Transverse colon (tissue), 4 donors: ENCODE measurements at places on chromosomes 7 and 10. TPM values are rescaled to one million over a fixed set of nuclear protein-coding genes. Genes with fewer than 3 reads are reported as not detected.
A peak's percentile ranks its signal among the peaks of the same experiment; 100 is the strongest.

DNA sequence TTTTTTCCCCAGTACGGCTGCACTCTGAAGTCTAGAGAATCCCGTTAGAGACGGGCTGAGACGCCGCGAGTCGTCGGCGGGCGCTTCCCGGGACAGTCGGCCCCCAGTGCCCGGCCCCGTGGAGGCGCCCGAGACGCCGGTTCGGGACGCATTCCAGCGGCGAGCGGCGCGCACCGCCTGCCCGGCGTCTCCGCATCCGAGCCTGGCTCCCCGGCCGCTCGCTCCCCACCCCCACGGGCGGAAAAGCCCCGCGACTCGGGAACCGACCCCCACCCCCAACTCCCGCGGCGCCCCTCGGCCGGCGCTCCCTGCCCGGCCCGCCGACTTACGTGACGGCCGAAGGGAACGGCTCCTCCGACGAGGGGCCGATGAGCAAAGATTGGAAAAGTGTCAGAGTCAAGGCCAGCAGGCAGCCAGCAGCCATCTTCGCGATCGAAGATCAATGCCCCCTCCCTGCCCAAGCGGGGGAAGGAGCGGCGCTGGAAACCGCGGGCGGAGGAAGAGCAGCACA, 486 bp downstream of the CACNA2D1 start:
- peaks cover 8% of the 10 kb centered on the region for H3K4me1 ChIP-seq
- H3K27ac ChIP-seq = peak overlapping the region; percentile 85
- DNase-seq = peak; percentile 7

GRCh38 chr10:59771162-59771807, 18.0 kb upstream of the MRLN start:
- H3K27ac ChIP-seq = peak overlapping the region; percentile 21
- H3K27me3 ChIP-seq = no peaks in the 10 kb centered on the region
- H3K4me3 ChIP-seq = no peak overlapping the region
- no peaks in the 10 kb centered on the region for H3K36me3 ChIP-seq

ANXA8L1 gene
- total RNA-seq = not detected

GRCh38 chr7:157963526-157963925, 624.1 kb downstream of the PTPRN2 start:
- no peak overlapping the region for H3K27ac ChIP-seq
- no peaks in the 10 kb centered on the region for H3K4me1 ChIP-seq
- no peaks in the 10 kb centered on the region for H3K36me3 ChIP-seq
- no peak for DNase-seq
- H3K4me3 ChIP-seq = no peak overlapping the region

ZNF804B gene
- total RNA-seq = not detected

- H3K36me3 ChIP-seq = no peaks in the 10 kb centered on the region
- H3K27ac ChIP-seq = no peak overlapping the region
- H3K4me1 ChIP-seq = no peaks in the 10 kb centered on the region
- no peak for DNase-seq
These were observed 321.3 kb downstream of the AUTS2 start for GRCh38 chr7:69919426-69920111.

- DNase-seq = no peak
- no peak overlapping the region for H3K27ac ChIP-seq
- no peak overlapping the region for H3K4me3 ChIP-seq
- no peaks in the 10 kb centered on the region for H3K27me3 ChIP-seq
- no peaks in the 10 kb centered on the region for H3K4me1 ChIP-seq
These were observed 255.4 kb downstream of the SDHAF3 start for GRCh38 chr7:97372882-97373281.

DNA sequence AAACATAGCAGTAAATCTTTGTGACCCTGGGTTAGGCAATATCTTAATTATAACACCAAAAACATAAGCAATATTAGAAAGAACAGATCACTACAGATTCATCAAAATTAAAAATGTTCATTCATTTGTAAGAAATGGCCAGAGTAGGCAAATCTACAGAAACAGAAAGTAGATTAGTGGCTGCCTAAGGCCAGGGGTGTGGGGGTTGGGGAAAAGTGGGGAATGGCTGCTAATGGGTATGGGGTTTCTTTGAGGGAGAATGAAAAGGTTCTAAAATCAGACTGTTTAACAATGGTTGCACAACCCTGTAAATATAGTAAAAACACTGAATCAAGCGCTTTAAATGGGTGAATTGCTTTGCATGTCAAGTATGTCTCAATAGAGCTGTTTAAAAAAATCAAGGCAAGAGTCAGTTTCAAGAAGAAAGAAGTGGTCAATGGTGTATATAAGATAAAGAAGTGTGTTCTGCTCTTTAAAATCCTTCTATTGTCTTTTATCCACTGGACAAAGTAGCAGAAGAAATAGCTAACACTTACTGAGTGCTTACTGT, 42.6 kb downstream of the CDK6 start:
- no peaks in the 10 kb centered on the region for H3K27me3 ChIP-seq
- no peak for DNase-seq
- H3K4me1 ChIP-seq = peaks cover 18% of the 10 kb centered on the region
- H3K4me3 ChIP-seq = no peak overlapping the region
- H3K36me3 ChIP-seq = no peaks in the 10 kb centered on the region
- no peak overlapping the region for H3K27ac ChIP-seq

MBLAC1 gene
- 4.4 TPM for total RNA-seq

PNLIPRP3 gene
- not detected for total RNA-seq

DNA sequence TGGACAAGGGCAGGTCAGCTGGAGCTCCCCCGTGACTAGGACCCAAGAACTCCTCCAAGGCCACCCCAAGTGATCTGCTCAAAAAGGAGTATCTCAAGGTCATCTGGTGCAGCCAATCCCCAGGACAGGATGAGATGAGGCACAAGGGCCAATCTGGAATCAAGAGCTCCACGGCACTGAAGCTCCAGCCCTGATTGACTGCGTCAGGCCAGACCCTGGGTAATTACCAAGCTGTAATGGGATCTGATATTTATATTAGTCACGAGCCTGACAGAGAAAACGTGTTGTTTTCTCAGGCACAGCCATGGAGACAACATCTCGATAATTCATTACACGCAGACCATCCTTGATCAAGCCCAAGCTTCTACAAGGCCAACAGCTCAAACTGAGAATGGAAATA, 4.2 kb downstream of the KCNMA1 start:
- H3K27me3 ChIP-seq = peaks cover 34% of the 10 kb centered on the region
- no peaks in the 10 kb centered on the region for H3K36me3 ChIP-seq
- no peak for DNase-seq

CCZ1B gene
- 58.0 TPM for total RNA-seq

- peak within 1 kb of the TSS; percentile 98 for H3K27ac ChIP-seq
- H3K4me3 ChIP-seq = peak within 1 kb of the TSS; percentile 61
- peak; percentile 96 for DNase-seq
- no peaks in the 10 kb centered on the region for H3K27me3 ChIP-seq
- peaks cover 46% of the 10 kb centered on the region for H3K4me1 ChIP-seq
These were observed at the start of gene TCF7L2 for GRCh38 chr10:112949875-112950507. TSS of gene TCF7L2 (plus strand) at chr10:112950247. CDS start at chr10:112950757, 510 bp downstream.

DNA sequence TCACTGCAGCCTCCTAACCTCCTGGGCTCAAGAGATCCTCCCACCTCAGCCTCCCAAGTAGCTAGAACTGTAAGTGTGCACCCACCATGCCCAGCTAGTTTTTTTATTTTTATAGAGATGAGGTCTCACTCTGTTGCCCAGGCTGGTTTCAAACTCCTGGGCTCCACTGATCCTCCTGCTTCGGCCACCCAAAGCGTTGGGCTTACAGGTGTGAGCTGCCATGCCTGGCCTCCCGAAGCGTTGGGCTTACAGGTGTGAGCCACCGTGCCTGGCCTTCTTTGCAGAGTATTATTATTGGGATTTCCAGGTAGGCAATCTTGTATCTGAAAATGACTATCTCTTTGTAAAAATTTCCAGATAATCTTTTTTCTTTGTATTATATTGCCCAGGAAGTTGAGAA, 23.1 kb upstream of the NCAPG2 start:
- DNase-seq = no peak
- no peaks in the 10 kb centered on the region for H3K27me3 ChIP-seq
- H3K4me3 ChIP-seq = no peak overlapping the region
- H3K4me1 ChIP-seq = no peaks in the 10 kb centered on the region

ANLN gene
- 6.0 TPM for total RNA-seq

SEMA3C gene
- total RNA-seq = 34.0 TPM

DNA sequence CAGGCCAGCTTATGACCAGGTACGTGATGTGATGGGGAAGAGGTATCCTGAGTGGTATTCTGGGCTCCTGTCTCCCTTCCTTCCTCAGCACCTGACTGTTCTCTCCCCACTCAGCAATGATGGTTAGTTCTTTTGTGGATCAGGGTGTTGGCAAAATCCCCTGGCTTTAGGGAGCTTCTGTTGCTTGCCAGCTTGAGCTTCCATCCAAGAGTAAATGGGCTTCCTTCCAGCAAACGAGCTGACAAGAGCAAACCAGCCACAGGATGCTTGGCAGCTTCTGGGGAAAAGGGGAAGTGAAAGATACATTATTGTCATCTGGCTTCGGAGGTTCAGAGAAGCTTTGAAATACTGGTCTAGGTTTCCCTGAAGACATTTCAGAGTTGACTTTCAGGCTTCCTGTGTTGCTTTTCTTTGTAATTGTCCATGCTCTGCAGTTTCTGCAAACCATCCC, 5.2 kb downstream of the DUSP5 start:
- H3K27ac ChIP-seq = peak overlapping the region; percentile 88
- H3K36me3 ChIP-seq = no peaks in the 10 kb centered on the region

- H3K27ac ChIP-seq = no peak overlapping the region
- H3K4me3 ChIP-seq = no peak overlapping the region
- no peaks in the 10 kb centered on the region for H3K27me3 ChIP-seq
- no peaks in the 10 kb centered on the region for H3K4me1 ChIP-seq
These were observed 7.2 kb upstream of the CADPS2 start for GRCh38 chr7:122893486-122893885.

- no peaks in the 10 kb centered on the region for H3K4me1 ChIP-seq
- H3K27me3 ChIP-seq = no peaks in the 10 kb centered on the region
- no peak overlapping the region for H3K27ac ChIP-seq
These were observed 2.6 kb downstream of the ABCA13 start for GRCh38 chr7:48173756-48174382.

HOXA13 gene
- 47.8 TPM for total RNA-seq

IDI2 gene
- not detected for total RNA-seq

DNA sequence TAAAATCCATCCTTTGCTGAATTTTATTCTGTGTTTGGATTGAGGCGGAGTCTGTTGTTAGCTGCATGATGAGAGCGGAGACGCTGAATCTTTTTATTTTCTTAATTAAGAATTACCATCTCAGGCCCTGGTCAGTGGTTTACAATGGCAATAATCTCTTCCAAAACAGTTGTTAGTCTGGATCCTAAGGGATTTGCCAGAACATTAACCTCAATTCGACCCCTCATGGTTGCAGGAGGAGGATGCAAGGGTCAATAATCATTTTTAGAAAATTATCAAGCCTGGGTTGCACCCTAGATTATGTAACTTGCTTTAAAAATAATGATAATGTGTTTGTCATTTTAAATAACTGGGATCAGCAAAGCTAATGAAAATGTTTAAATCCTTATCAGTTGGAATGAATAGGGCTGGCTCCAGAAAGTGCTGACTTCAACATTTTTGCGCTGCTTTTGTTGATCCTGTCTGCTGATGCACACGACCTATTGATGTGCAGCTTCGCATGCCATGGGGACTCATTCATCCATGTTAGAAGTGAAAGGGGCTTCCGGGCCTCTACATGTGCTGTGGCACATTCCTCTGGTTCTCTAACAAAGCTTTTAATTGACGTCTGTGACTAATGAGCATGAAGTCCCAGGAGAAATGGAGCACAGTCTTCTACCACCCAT, 80.7 kb upstream of the KIAA1217 start:
- DNase-seq = no peak
- H3K36me3 ChIP-seq = no peaks in the 10 kb centered on the region
- H3K4me3 ChIP-seq = no peak overlapping the region
- H3K27ac ChIP-seq = no peak overlapping the region
- H3K27me3 ChIP-seq = no peaks in the 10 kb centered on the region

SFRP4 gene
- 0.64 TPM for total RNA-seq

DNA sequence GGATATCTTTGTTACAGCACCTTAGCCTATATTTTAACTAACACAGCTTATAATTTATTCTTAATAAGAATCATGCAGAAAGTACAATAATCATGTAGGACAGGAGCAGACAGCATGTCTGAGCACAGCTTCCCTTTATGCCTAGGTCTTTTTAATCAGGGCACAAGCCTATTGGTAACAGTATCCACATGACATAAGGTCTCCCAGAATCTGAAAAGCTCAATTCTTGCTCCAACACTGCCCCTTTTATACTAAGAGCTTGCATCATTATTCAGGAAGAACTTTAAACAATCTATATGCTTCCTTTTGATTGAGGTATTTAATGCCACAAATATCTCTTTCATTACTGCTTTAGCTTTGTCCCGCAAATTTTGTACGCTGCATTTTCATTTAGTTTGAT, 31.6 kb downstream of the IL6 start:
- no peak overlapping the region for H3K4me3 ChIP-seq
- DNase-seq = no peak
- H3K27ac ChIP-seq = no peak overlapping the region
- H3K4me1 ChIP-seq = no peaks in the 10 kb centered on the region
- H3K27me3 ChIP-seq = no peaks in the 10 kb centered on the region

DNA sequence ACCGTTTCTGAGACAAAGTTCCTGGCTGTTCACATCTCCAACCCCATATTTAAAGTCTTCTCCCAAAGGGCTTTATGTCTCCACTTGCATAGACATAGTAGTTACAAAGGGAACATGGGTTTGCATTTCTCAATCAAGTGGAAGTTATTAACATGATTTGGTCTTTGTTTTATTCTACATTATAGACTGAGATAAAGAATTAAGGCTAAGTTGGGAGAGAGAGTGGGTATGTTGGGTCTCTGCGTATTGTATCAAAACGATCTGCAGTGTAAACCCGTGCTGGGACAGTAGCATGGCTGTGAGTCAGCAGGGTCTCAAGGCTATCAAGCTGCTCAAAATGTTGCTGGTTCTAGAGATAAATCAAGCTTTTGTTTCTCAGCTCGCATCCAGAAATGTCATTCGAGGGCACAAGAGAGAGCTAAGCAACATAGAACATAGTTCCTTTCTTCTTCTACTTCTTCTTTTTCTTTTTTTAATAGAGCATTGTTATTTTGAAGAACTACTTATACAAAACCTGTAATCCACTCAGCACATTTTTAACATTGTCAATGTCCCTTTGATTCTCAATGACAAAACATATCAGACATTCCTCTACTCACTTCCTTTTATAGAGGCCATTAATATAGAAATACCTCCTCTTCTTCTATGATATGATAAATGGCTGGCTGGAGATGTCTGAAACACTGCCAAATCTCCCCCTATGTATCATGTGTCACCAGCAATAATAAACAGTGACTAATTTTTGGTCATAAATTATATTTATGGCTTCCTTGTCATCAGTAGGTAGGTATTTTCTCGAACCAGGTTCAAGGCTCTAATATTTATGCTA, 34.5 kb upstream of the RHOBTB1 start:
- no peak overlapping the region for H3K27ac ChIP-seq
- no peak overlapping the region for H3K4me3 ChIP-seq
- no peaks in the 10 kb centered on the region for H3K27me3 ChIP-seq
- no peaks in the 10 kb centered on the region for H3K4me1 ChIP-seq
- DNase-seq = no peak

DNA sequence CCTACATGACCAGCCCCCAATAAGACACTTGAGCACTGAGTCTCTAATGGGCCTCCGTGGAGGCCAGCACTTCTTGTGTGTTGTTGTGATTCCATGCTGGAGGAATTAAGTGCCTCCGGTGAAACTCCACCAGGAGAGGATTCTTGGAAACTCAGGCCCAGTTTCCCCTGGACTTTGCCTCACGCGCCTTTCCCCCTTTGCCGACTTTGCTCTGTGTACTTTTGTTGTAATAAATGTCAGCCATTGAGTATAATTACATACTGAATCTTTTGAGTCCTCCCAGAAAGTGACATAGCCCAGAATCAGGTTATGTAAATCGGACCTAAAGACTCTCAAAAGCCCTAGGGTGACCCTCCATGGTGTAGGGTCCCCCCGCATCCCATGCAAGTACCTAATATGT, 82.4 kb downstream of the DLG5 start:
- H3K36me3 ChIP-seq = no peaks in the 10 kb centered on the region
- no peaks in the 10 kb centered on the region for H3K27me3 ChIP-seq
- H3K27ac ChIP-seq = peak overlapping the region; percentile 90
- H3K4me3 ChIP-seq = peak overlapping the region; percentile 7
- peak; percentile 74 for DNase-seq
- H3K4me1 ChIP-seq = peaks cover 51% of the 10 kb centered on the region
